ENCODE measurements at places on chromosomes 12 and 14.

DNA sequence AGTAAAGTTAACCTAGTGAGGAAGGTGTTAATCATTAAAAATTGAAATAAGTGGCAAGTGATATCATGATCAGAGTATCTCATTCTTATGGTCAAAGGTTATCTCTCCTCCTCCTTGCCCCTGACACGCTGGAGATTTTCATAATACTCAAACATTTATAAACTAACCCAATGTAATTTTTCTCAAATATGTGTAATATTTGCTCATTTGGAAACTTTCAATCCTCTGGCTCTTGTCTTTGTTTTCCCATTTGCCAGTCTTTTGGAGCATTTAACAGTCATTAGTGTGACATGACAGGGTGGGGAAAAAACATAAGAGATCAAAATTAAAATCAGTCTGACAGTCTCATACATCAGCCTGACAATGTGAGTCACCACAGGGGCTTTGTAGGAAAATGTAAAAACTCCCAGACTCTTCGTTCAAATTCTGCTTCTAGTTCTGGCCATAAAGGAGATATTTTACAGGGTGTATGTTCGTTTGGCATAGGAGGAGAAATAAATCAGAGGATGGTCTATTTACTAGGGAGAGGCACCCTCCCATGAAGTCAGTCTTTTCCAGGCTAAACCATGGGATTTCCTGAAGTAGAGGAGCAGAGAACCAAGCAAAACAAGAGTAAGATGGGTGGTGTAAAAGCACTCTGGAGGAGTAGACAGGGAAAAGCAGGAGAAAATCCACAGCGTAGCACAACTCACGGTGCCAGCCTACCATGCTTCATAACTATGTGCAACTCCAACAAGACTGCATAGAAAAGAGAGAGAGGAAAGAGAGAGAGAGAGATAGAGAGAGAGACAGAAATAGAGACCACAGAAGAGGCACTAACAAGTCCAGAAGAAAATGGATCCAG, 369.2 kb upstream of the PDE3A start:
- DNase-seq: no peak

DNA sequence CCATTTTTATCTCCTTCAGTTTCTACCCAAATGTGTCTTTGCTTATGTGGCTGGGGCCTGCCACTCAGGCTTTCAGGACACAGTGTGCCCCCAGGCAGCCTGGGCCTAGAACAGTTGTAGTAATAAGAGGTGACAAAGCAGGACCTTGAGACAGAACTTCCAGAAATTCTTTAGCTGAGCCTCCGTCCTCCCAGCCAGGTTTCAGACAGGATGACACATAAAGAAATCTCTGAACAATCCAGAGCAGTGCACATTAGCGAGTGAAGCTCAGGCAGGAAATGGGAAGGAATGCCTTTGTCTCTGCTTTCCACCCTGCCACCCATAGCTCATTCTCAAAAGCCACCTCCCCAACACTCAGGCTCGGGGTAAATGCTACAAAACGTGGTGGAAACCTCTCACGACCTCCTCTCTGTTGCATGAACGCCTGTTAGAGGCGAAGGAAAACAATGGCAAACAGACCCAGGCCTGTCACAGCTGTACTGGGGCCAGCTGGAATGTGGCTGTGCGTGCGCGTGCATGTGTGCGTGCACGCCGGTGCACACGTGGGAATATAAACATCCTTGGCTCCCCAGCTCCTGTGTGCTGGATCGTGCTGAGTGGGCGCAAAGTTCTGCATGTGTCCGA, 286.7 kb downstream of the ZFP36L1 start:
- DNase-seq: no peak

DNA sequence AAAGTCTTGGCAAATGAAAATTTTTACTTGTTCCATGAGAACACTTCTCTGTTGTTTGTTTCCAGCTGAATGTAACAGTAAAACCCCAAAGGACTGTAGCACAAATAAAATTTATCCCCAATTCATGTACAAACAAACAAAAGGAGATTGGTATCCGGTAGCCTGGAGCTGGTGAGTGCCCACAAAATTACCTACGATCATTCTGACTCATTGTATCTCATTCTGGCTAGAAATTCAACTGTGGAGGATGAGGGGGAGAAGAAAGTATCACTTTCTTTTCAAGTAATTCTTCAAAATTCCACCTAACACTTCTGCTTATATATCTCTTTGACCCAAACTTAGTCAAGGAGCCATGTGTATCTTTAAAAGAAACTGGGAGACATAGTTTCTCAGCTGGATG, 268.5 kb downstream of the ALG10B start:
- no peak for DNase-seq

DNA sequence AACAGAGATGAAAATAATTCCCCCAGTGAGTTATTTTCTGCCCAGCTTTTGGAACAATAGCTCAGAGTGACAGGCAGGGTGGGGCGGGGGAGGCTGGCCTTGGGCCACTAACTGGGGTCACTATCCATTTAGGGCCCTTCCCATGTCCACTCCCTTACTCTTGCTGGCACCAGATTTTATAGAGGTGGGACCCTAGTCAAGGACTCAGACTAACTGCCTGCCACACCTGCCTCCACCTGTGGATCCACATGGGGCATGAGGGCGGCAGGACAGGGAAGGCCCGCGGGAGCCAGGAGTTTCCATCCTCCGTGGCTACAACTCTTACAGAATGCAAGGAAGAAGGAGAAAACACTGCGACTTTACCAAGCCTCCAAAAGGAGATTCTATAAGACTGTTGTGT, 10.1 kb downstream of the VDR start:
- DNase-seq: no peak

GRCh38 chr14:36069535-36069900, 107.0 kb downstream of the PTCSC3 start:
- peak; percentile 29 for DNase-seq

DNA sequence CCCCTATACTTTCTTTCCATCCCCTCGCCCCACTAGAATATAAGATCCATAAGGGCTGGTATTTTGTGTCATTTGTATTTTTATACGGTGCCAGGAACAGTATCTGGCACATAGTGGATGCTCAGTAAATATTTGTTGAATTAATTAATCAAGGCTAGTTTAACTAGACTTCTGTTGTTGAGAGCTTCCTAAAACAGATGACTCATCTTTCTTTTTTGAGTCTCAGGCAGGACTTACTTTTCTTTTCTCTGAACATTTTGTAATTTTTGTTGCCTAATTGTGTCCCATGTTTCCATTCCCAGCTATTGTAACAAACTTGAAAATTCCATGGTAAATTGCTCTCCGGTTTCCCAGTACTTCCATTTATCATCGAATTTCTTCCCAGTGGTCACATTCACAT, 16.7 kb downstream of the STK38L start:
- no peak for DNase-seq

DNA sequence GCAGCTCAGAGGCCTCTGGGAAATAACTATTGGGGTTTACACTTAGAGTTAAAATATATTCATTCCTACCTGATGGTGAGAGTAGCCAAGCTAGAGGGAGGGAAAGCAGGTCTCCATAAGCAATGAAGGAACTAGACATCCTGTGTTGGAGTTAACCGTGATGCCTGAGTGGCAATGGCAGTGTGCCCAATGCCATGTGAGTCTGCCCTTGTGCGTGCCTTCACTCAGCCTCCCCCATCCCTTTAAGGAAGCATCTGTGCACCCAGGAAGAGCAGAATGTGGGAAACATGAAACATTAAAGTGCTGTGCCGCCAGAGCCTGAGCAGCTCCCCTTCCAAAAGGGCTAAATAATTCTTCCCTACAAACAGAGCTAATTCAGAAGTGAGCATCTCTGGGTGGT, 76.3 kb downstream of the COX16 start:
- DNase-seq: no peak

DNA sequence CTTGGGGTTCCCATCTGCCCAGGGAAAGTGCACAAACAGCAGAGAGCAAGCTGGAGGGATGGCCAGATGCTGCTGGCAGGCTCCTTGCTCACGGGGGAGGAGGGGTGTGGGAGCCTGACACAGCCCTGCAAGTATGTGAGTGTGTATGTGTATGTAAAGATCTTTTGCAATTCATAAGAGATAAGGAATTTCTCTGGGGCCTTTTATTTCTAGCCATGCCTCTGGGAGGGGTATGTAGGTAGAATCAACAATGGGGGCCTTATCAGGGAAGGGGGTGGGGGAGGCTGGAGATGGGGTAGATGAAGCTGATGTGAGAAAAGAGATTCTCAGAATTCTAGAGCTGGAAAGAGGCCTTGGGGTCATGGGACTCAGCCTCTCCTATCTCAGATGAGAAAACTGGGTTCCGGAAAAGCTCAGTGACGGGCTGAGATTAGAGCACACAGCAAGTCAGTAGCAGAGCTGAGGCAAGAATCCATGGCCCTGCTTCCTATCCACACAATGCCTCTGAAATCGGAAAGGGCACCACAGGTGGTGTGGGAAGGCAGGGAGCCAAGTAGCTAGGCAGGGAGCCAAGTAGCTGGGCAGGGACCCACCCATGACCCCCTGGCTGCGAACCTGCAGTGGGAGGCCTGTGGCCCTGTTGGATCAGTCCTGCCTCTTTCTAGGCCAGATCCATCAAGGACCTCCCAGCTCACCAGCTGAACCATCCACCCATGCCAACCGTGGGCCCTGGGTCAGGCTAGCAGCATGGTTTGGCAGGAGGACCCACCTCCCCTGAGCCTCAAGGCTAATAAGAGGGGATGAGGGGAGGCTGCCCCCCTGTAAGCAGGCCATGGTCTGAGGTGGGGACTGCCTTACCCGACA, 54.7 kb downstream of the PLEKHG3 start:
- no peak for DNase-seq

DNA sequence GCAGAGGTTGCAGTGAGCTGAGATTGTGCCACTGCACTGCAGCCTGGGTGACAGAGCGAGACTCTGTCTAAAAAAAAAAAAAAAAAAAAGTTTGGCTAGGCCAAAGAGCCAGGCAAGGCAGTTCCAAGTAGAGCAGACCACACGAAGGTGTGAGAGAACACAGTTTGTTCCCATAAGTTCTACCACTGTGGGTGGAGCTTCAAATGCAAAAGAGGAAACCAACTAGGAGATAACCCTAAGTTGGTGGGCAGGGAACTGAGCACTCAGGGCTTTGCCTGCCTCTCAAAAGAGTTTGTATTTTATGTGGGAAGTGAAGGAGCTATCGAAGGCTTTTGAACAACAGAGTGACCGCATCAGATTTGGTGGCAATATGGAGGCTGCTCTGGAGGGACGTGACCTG, 15.1 kb downstream of the SOCS2 start:
- DNase-seq: no peak

DNA sequence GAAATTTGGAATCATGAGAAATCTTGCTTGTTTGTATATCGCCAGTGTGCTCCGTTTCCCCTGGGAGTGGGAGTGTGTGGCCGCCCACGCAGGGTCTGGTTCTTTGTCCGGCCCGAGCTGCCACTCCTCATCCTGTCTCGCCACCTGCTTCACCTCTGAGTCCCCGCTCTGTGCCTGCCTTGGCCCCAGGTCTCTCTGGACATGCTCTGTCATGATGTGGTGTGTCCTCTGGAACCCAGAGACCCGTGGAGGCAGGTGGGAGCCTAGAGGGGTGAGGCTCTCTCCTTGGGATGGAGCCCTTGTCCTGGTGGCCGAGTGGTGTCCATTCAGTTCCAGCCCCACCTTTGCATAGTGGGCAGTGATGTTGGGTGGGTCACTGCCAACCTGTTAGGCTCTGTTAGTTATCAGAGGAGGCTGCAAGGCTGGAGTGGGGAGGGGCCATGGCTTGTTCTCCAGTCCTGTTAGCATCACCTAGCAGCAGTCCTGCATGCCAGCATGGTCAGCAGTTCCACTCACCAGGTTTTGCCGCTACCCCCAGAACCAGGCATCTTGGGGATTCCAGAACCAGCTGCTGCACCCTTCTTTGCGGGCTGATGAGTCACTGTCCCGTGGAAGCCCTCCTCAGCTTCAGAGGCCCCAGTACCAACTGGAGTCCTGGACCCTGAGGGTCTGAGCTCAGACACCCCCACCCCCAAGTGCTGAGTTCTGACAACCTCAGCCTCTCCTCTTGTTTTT, 76.5 kb downstream of the EP400 start:
- no peak for DNase-seq

DNA sequence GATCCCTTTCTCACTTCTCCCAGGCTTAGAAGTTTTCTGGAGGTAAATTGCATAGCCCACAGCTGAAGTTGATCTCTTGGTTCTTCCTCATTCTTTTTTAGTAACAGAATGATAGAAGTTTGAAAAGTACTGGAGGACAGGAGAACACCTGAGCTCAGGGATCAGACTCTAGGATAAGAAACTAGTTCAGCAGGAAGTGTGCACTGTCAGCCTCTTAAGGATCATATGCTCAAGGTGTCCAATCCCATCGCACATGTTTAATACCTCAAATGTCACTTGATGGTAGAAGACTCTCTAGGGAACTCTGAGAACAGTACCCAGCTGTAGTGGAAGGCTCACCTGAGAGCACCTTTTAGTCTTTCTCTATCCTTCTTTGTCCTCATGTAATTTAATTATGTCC, 14.7 kb upstream of the LIMA1 start:
- DNase-seq: no peak

DNA sequence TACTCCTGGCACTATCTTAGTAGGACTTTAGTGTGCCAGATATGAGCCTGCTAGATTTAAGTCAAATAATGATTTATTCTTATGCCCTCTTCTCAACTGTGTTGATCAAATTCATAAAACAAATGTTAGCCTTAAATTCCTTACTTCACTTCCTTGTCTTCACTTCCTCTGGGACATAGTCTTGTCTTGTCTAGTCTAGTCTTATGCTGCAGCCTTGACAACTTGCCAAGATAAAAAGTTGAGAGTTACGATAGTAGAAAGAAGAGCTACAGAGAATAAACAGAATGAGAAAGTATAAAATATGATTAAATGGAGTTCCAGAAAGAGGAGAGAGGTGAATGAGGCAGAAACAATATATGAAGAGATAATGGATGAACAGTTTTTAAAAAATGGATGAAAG, 378.1 kb downstream of the DAD1 start:
- no peak for DNase-seq

GRCh38 chr14:64844969-64845536, 34.7 kb downstream of the SPTB start:
- DNase-seq: no peak

DNA sequence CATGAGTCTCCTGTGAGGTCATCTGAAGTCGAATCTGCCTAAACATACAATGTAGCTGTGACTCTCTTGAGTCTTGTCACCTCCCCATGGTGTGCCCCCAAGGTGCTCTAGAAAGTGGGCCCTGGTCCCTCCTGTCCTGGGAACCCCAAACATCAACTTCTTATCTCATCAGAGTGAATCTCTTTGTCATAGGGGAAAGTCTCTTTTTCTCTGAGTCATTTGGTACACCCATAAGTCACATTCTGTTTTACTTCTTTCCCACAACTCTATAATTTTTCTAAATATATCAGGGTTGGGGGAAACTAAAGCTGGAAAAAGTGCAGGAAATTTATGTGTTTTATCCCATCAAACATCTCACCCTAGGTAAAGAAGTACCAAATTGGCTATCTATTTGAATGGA, 12.9 kb downstream of the SDR9C7 start:
- no peak for DNase-seq

- DNase-seq: no peak
Measured at GRCh38 chr12:84727961-84728360, 184.6 kb downstream of the SLC6A15 start.

DNA sequence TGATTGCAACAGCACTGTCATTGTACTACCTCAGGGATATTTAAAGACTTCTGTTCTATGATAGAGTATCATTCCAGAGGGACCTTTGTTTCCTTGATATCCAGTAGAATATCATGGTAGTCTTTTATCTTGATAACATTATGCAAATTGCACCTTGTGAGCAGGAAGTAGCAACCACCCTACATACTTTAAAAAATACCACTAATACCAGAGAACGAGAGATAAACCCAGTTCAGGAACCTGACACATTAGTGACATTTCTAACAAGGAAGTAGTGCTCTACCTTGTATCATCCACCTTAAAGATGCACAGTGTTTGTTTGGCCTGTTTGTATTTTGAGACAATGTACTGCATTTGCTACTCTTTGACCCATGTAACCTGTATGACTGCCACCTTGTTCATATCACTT, 8.8 kb upstream of the MAP4K5 start:
- no peak for DNase-seq

- no peak for DNase-seq
Measured at GRCh38 chr12:9866860-9867269, 2.3 kb downstream of the CLEC2B start.
